ENCODE measurements at places on chromosomes 4 and X.

DNA sequence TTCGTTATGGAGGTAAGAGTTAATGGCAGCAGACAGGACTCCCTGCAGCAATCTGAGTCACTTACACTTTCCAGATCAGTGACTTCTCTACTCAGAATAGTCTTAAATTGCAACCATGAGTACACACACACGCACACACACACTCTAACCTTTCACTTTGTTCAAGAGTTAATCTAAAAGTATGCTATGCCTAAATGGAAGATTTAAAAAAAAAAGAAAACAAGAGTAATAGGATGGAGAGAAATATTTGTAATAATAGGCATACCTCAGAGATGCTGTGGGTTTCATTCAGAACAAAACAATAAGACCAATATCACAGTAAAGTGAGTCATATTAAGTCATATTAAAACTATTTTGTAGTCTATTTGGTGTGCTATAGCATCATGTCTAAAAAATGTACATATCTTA lies 969.1 kb upstream of the PCDH10 start:
- DNase-seq = no peak

DNA sequence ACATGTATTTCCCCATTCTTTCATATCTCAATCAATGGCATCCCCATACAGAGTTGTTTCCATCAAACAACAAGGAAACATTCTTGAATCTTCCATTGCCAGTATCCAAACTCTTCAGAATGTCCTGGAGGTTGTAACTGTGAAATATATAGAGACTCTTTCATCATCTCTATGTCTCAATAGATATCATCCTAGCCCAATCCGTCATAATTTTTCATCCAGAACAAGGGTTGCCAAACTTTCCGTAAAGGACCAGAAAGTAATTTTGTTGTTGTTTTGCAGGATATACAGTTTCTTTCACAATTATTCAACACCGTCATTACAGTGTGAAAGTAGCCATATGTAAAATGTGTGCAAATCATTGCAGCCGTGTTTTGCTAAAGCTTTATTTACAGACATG lies 15.2 kb upstream of the CXCL6 start:
- no peak for DNase-seq

- DNase-seq = no peak
These were observed 218.9 kb upstream of the PPP1R2C start for GRCh38 chrX:42996861-42997260.

DNA sequence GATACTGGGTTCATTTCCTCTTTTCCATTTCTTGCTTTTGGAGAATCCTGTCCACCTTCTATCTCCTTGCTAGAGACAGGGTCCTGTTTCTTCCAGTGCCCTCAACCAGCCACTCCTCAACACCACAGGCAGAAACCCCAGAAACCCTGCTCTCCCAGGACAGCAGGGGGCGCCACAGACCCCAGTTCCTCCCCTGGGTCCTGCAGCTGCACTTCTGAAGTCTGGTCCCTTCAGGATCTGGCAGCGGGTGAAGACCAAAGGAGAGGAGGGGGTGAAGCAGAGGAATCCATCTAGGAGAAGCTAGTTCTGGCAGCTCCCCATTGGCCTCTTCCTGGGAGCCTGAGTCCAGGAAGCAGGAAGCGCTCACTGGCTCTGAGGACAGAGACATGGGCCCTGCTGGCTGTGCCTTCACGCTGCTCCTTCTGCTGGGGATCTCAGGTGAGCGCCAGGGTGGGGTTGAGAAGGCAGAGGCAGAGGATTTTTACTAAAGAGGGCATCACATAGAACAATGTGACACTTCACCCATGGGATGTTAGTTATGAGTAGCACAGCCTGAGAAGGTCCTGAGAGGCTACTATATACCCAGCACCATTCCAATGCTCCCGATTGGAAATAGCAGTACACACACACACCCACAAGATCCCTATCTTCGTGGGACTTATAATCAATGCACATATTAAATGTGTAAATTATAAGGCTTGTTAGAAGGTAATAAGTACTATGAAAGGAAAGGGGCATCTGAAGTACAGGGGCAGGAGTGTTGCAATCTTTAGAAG lies at the start of gene PRSS48:
Gene PRSS48, plus strand, starts transcription at position 375 of the 776 bp plus-strand sequence. Its CDS starts 12 bp downstream, at position 387.
- no peak for DNase-seq

- no peak for DNase-seq
These were observed 143.5 kb downstream of the GALNTL6 start for GRCh38 chr4:171956678-171957077.

GRCh38 chr4:123896446-123897071 lies 500.0 kb downstream of the SPRY1 start:
- DNase-seq = no peak

All from NCI-H1048 (cell line).